ENCODE measurements at places on chromosomes 2 and 18.

DNA sequence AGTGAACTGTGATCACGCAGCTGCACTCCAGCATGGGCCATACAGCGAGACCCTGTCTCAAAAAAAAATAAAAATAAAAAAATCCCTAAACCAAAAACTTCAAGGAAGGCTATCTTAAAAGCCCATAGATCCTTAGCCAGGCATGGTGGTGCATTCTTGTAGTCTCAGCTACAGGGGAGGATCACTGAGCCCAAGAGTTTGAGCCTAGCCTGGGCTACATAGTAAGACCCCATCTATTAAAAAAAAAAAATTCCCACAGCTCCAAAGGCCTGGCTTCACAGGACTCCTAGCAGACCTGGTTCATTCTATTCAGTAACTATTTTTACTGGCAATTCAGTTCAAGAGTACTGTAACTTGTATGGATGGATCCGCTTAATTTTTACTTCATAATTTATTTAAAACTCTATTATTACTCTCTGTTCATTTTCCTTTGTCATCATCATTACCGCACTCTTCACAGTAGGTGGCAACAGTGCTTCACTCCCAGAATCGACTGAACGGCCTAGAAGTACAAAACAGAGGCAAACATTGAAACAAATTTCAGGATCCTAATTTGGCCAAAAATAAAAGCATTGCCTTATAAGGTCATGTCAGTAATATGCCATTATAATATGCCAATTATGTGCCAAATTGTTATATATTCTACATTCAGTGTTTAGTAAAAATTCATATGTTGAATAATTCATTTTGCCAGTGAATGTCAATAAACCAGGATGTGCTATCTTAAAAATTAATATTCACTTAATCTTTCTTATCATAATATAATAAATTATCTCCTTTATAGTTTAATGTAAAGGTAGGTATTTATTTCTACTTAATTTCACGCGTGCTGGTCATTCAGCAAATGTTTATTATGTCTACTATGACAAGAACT is 14.3 kb upstream of the STAM2 start:
- peak; percentile 52 for DNase-seq

DNA sequence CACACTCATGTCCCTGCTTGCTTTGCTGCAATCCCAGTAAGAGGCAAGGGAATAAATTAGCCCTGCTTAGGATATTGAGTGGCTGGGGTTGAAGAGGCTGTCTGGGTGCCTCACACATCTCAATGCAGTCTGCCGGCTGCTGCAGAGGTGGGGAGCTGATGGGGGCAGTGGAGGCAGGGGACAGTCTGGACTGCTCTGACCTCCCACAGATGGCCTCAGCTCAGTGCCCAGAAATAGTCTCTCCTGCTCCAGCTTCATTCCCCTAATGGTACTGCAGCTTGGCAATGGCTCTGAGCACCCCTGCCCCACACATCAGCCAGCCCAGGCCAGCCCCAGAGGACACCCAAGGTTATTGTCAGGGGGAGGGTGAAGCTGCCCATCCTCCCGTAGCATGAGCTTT is 21.5 kb upstream of the TNS1 start:
- DNase-seq = no peak

GRCh38 chr18:12455496-12455895 is 47.8 kb downstream of the PRELID3A start:
- DNase-seq = no peak

- DNase-seq = no peak
Observed at GRCh38 chr2:98948956-98949739, 13.1 kb upstream of the CRACDL start.

DNA sequence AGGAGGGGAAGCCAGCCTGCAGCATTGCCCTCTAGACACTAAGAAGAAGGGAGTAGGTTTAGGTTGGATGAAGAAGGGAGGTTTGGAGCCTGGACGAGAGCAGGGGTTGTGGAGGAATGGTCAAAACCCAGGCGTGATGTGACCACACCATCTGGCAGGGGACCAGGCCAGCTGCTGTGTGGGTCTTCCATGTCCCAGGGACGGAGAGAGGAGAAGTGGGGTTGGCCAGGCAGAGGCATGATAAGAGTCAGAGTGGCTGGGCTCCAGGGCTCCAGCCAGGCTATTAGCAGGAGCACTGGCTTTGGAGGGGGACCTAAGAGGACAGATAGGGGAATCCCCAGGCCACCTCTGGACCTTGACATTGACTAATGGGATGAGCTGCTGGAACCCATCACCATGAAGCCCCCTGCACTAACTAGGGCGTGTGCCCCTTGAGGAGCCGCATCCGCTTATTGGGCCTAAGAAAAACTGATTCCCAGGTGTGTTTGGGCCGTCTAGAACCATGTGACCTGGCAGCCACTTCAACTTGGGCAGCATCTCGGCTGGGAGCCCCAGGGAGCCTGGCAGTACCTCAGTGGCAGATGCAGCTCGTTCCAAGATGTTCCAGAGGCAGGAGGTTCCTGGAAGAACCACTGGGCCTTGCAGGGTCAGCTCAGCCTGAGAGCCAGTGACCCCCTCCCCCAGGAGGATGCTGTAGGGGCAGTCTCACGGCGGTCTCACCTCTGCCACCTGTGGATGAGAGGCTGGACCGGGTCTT is 235.1 kb downstream of the AGAP1 start:
- DNase-seq = no peak

- no peak for DNase-seq
Observed at GRCh38 chr18:24757134-24757533, 296.7 kb downstream of the HRH4 start.

GRCh38 chr2:29597035-29597434 is 324.4 kb downstream of the ALK start:
- no peak for DNase-seq

- peak; percentile 20 for DNase-seq
Observed at GRCh38 chr2:41782306-41783158, 265.3 kb upstream of the PKDCC start.

DNA sequence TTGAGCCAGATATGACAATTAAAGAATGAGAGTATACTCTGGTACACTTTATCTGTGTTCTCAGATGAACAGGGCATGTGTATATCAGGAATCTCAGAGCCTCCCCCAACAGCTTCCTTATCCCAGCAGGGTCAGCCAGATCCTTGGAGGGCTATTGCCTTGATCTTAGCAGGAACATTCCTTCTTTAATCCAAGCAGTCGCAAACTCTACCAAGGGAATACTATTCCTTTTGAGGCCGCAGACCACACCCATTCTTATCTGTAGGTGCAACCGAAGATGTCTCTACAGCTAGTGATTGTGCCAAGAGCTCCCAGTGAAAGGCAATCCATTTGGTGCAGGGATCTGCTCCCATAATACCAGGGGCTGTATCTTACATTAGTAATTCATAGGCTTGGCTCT is 118.3 kb upstream of the DOK6 start:
- no peak for DNase-seq

DNA sequence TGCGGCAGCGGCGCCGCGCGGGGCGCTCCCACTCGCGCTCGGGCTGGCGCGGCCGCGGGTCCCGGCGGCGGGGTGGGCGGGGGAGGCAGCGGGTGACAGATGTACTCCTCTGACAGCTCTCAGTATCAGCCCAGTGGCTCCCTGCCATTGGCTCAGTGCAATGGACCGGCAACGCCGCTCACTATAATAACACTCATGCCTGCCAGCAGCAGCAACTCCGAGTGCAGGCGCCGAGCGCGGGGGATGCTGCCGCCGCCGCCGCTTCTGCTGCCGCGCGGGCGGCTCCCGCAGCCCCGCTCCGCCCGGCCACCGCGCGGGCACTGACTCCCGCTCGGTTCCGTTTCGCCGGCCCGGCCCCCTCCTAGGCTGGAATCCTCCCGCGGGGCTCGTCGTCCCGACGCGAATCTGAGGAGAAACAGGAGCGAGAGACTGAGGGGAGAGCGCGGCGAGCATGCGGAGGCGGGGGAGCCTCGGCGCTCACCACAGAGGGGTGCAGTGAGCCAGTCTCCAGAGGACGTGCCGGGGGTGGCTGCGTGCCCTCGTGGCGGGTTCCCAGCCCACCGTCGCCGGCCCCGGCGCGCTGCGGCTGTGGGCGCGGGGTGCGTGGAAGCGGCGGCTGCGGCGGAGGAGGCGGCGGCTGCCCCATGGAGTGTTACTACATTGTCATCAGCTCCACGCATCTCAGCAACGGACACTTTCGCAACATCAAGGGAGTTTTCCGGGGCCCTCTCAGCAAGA is at the start of gene ZNF804A:
Gene ZNF804A (plus strand): TSS at position 214 of the 738 bp plus-strand sequence. CDS start 431 bp downstream, at position 645.
- peak; percentile 76 for DNase-seq

DNA sequence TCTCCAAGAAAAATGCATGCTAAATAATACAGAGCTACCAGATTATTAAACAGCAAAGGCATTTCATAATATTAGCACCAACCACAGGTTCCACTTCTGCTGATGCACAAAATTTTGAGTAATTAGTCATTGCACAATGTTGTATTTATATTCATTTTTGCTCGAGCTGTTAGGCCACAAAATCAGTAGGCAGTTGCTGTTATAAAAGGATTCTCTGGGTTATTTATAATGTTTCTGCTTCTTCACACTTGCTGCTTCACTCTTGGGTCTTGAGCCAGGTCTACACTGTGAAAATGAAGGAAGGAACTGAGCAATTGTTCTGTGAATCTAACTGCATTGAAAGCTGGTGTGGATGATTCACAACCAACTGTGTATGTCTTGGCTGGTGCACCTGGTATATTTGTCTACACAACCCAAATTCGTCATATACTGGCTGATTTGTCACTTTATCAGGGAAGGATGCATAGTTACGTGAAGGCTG is 38.3 kb downstream of the MRPL33 start:
- no peak for DNase-seq

DNA sequence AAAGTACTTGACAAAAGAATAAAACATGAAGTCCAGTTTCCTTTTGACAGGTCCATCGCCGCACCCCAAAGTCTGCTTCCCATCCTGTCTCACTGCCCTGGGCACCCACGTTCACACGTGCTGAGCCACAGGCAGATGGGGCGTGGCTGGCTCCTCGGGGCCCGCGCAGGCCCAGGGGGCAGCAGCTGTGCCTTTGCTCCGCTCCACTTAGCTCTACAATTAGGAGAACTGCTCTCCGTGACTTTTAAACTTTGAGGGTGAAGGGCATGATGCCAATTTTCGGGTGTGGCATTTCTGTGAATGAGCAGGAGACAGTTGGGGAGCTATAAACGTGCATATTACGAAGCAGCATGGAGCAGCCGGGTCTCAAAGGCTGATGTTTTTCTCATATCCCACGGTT is 152.4 kb downstream of the TDRD15 start:
- DNase-seq = no peak

DNA sequence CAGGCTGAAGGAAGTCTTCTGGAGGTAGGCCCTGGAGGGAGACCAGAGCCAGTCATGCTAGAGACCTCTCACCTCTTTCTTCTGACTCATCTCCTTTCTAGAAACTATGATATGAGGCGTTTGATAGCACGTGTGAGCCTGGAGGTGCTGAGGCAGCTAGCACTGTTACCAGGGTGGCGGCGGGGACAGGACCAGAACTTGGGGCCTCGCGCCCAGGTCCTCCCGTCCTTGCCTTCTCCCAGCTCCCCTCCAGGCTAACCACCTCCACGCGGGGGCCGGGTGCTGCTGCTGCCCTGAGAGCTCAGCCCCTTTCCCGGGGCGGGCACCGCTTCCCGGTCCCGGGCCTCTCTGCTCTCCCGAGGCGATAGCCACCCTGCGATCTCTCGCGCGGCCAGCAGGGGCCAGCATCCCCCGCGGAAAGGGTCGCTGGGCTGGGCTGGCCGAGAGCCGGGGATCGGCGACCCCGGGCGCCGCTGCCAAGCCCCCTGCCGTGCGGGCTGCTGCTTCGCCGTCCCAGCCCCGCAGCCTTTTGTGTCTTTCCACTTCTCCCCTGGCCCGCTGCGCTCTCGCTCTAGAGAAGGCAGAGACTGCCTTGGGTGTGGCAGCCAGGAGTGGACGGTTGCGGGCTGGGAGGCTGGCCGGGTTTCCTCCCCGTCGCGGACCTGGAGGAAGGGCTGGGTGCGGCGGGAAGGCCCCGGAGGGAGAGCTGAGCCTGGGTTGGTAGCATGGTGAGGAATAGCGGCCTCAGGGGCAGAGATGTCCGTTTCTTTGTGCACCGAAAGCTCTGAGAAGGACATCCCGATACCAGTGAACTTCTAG is 49.1 kb downstream of the TMEM17 start:
- peak; percentile 72 for DNase-seq

DNA sequence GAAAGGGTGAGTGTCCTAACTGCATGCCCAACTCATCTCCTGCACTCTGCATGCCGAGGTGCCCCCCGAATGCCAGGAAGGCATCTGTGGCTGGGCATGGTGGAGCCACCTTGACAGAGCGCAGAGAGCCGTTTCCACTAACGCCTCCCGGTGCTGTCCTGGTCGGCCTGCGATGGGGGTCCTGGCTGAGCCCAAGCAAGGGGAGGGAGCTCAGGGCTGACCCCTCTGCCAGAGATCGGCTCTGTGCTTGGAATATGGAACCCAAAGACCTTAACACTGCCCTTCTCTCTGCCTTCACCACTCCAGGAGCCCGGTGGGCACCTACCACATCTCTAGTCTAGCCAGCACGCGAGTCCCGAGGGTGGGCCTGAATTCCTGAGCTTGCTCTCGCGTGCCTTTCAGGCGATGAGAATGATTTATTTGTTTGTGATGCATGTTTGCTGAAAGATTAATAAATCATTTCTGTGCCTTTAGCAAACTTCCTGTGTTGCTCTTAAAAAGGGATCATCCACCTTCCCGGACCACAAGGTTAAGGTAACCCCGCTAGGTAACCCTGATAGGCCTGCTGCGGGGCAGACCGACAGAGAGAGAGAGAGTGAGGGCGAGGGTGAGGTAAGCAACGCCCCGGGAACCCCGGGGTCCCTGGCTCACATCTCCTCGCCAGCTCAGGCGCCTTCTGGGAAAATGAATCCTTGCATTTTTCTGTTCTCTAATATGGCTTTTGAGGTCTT is 35.3 kb downstream of the PDIA6 start:
- no peak for DNase-seq

- no peak for DNase-seq
Observed at GRCh38 chr18:62751341-62751821, 36.0 kb downstream of the PHLPP1 start.

DNA sequence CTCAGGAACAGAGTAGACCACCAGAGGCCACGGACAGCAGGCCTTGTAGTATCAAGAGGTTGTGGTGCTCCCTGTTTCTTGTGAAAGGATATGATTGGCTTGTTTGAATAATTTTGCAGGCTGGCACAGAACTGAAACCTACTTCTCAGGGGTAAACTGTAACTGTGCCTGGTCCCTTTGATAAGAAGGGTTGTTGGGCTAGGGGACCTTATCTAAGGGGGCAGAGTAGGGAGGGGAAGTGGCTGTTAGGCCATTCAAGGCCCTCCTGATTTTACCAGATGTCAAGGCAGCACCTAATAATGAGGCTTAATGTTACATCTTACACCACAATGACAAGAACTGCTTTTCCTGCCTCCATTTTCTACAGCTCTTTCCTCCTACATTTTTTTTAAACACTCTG is 45.6 kb downstream of the GPR39 start:
- peak; percentile 37 for DNase-seq

DNA sequence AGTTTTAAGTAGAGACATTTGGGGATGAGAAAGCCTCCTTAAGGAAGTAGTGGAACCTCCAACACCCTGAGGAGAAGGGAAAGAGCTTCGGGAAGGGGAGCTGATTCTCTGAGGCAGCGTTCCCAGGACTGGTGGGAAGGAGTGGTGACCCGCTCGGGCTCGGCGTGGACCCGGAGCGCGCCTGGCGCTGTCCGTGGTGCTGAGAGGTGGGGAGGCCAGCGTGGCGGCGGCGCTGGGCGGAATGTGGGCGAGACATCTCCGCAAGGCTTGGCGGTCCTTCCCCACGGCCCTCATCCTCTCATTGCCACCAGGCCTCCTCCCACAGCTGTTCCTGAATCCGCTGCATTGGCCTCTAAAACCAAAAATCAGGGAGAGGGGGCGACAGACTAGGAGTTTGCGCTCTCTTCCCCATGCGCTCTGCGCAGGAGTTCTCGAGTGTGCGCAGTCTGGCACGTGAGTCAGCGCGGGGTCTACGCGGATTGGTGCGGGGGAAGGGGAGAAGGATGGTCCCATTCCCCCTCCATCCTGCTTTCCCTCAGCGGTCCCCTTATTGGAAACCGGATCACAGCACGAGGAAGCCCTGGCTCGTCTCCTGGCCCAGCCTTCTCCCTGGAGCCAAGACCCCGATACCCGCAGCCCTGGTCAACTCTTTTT is 857 bp downstream of the RESP18 start:
- peak; percentile 47 for DNase-seq
